Daoy (cell line): ENCODE measurements at places on chromosomes 16 and 17. TPM values are rescaled to one million over a fixed set of nuclear protein-coding genes. Genes with fewer than 3 reads are reported as not detected.

DNA sequence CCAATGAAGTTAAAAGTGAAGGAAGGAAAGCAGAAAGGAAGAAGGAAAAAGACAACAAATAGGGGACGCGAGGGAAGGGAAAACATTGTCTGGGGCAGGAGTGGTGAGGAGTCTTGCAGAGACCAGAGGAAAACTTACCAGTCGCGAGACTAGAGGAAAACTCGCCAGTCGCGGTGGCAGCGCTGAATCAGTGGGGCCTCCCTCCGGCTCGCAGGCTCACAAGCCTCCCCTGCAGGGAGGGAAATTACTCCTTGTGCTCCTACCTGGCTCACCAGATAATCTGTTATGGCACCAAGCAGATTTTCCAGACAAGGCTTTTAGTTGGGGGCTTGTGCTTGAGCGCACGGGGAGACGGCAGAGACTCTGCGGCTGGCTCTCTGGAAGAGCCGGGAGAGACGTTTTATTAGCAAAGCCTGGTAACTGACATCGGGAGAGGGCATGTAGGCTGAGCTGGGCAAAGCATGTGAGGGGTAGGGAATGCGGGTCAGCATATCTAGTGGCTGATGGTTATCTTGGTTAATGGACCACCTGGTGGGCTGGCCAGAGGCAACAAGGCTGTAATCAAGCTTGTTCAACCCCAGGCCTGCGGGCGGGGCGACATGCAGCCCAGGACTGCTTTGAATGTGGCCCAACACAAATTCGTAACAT is 37.1 kb downstream of the LCMT1 start:
- no peak for DNase-seq

DNA sequence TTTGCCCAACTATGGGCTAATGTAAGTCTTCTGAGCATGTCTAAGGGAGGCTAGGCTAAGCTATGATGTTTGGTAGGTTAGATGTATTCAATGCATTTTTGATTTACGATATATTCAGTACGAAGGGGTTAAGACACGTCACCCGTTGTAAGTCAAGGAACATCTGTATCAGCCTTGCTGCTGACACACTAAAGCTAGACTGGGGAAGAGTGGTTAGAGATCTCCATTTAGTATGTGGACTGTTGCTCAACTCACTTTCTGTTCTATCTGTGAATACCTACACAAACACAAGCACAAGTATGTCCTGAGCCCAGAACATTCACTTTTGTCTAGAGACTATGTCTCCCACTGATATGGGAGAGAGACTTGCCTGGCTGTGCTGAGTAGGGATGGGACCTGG is 71.5 kb downstream of the VMP1 start:
- no peak for DNase-seq

ENPP7 gene
- total RNA-seq = not detected in 2 replicates

- DNase-seq = no peak
Measured at GRCh38 chr16:9775998-9776397, 406.2 kb downstream of the GRIN2A start.

MEIOB gene
- not detected in 2 replicates for total RNA-seq
